Left lung (tissue), 14 donors: ENCODE measurements at places on chromosomes 4 and X. TPM values are rescaled to one million over a fixed set of nuclear protein-coding genes. Genes with fewer than 3 reads are reported as not detected.
A peak's percentile ranks its signal among the peaks of the same experiment; 100 is the strongest.

PPEF2 gene
- not detected for total RNA-seq

FABP2 gene
- not detected for total RNA-seq

QRFPR gene
- total RNA-seq: not detected

SSX4 gene
- not detected for total RNA-seq

CT45A8 gene
- total RNA-seq: not detected

CT47A1 gene
- not detected for total RNA-seq

MND1 gene
- 2.3 TPM for total RNA-seq

PLXNA3 gene
- total RNA-seq: 62.4 TPM

USP17L20 gene
- not detected for total RNA-seq

ZRSR2 gene
- total RNA-seq: 11.5 TPM

APLN gene
- total RNA-seq: 1.0 TPM

GPC4 gene
- 59.9 TPM for total RNA-seq

GRCh38 chrX:42472727-42473126 is 305.2 kb downstream of the PPP1R2C start:
- no peak for DNase-seq

GRCh38 chr4:107006218-107006617 is 29.9 kb downstream of the DKK2 start:
- no peak for DNase-seq

DNA sequence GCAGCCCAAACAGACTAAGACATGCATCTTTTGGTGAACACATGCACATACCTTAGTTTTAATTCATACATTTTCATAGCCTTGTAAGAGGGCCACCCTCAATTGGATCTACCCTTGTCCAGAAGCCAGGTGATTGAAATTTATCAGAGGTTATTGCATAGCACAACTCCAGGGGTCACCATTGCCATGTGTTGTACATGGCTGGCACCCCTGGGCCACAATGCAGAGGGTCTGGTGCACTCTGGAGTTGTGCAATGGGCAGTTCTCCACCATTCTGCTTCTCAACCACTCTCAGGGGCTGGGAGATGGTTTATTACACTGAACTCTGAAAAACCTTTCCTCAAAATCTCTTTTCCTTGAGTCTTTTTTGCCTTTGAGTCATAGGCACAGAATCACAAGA is 184.4 kb upstream of the CXorf66 start:
- DNase-seq: no peak

DNA sequence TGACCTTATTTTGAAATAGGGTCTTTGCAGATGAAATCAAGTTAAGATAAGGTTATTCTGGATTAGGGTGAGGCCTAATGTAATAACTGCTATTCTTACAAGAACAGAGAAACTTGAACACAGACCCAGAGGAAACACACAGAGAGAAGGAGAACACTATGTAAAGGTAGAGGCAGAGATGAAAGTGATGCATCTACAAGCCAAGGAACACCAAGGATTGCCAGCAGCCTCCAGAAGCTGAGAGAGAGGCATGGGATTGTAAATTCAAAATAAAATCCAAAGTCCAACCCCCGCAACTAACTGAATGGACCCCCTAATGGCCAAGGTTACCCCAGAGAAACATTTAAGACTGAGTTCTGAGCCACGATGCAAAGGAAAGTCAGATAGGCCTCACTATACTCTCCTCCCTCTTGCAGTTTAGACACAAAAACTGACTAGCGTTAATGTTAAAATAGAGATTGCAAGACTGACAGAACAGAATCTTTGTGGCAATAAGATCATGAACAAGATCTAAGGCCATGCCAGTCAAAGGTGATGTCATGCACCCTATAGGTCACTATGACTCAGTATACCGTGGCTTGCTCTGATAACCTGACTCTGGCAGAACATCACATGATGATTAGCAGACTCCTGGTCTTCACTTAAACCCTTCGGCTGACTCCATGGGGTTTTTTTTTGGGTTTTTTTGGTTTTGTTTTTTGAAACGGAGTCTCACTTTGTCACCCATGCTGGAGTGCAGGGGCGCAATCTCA is 42.9 kb downstream of the DDX60L start:
- DNase-seq: no peak

DNA sequence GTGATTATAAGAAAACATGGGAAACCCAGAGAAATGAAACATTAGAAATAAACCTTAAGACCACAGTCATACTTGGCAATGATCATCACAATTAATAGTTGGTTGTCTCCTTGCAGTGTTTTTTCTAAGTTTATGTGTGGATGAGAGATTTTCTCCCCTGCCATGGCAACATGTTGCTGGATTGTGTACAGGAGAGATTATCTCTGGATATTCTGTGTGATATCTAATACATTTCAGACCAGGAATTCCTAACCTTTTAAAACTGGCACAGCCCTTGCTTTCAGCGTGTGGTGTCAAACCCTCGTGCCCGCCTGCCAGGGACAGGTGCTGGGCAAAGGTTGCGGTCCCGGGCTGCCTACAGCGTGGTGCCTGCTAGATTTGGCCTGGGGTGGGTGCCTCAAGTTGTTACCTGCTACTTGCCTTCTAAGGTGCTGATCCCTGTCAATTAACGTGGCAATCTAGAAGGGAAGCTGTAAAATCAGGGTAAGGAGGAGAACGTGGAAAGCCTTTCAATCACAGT is 100.5 kb downstream of the TMEM131L start:
- DNase-seq: no peak

DNA sequence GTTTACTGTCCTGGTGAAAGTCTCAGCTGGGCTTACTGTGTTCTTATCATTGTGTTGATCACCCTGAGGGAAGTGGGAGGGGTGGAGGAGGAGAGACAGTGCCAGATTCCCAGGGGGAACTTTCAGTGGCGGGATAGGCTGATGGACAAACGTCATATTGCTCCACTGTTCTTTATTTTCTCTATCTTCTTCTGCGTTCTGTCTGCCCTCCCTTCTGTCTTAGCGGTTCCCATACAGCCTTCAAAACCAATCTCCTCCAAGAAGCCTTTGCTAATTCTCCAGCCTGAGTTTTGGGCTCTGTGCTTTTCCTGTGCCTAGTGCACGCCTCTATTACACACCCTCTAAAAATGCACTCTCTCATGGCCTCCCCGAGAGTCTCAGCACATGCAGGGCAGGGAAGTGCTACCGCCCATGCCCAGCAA is 448.7 kb upstream of the FAT1 start:
- no peak for DNase-seq

DNA sequence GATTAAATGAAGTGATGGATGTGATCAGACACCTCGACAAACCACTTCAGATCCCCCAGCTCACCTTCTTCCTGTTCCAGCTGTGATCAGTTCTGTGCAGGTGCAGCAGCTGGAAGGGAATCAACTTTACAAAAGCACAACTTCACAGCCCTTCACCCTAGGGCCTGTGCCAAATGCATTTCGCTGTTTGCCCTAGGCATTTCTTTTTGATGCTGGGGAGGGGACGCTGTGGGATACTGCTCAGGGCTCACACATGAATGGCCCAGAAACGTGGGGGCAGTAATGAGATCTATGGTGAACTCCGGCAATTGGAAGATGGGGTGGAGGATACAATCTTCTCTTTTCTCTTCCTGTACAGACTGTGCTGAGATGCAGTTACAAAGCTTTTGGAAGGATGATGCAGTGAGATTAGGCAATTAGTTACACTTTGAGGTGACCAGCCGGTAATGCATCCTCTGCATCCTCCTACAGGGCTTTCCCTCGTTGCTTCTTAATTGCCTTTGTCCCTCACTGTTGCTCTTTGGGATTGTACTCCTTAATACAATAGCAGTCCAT is 215.1 kb upstream of the PITX2 start:
- no peak for DNase-seq

- no peak for DNase-seq
Observed at GRCh38 chrX:12970691-12971202, 4.2 kb upstream of the TMSB4X start.

DNA sequence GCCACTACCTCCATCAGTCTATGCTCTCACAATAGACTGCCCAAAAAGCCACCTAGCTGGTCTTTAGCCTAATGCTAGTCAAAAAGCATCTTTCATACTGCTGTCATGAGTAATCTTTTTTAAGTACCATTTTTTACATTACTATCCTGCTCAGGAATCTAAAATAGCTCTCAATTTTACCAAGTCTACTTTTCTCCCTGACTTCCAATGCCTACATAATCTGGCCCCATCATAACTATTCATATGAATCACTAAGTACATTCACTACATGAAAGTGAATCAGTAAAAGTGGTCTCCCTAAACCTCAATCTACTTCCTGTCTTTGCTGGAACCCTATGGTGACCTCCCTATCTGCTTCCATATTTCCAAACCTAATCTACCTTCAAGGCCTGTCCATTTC is 105.9 kb downstream of the THOC2 start:
- no peak for DNase-seq

DNA sequence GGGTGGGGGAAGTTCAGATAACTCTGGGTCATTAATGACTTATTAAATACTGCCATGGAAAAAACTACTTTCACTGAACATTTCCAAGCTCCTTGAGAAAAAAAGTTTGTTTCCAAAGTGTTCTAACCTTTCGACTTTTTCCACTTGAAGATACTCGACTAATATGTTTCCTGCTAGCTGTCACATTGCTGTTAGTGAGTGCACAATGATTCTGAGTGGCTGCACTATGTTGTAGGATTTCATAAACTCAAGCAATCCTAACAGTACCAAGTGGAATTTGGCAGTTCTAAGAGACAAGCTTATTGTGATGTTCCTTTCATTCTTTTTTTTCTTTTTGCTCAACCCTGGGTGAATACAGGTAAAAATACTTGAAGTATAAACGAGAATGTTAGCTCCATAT is 33.4 kb downstream of the GRXCR1 start:
- DNase-seq: peak; percentile 0

DNA sequence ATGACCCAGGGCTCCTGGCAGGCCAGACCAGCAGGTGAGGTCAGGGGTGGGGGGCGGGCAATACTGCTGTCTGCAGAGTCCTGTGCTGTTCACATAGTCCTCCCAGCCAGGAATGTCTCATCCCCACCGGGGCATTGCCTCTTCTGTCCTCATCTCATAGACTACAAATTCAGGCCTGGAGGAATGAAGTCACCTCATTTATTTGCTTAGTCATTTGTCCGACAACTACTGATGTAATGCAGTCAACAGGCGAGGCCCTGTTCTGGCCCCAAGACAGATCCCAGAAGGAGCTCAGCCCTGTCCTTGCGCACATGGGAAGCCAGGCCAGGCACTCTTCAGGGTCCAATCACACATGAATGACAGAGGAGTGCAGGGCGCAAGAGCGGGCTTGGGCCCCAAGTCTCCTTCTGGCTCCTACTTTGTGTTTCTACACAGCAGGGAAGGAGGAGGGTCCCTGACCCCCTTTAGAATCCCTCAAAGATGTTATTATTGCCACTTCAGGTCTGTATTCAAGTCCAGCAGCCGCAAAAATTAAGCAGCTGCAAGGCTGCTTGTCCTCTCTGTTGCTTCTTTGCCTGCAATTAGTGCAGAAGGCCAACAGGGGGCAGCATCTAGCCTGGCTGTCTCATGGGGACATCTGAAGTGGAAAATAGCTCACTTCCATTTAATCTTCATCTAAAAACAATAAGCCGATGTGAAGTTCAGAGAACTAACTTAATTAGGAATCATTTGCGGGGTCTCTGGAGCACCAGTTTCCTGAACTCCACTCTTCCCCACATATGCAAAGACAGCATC is 15.2 kb upstream of the HMX1 start:
- no peak for DNase-seq

GRCh38 chr4:82360298-82361177 is 13.3 kb downstream of the HNRNPD start:
- DNase-seq: no peak

DNA sequence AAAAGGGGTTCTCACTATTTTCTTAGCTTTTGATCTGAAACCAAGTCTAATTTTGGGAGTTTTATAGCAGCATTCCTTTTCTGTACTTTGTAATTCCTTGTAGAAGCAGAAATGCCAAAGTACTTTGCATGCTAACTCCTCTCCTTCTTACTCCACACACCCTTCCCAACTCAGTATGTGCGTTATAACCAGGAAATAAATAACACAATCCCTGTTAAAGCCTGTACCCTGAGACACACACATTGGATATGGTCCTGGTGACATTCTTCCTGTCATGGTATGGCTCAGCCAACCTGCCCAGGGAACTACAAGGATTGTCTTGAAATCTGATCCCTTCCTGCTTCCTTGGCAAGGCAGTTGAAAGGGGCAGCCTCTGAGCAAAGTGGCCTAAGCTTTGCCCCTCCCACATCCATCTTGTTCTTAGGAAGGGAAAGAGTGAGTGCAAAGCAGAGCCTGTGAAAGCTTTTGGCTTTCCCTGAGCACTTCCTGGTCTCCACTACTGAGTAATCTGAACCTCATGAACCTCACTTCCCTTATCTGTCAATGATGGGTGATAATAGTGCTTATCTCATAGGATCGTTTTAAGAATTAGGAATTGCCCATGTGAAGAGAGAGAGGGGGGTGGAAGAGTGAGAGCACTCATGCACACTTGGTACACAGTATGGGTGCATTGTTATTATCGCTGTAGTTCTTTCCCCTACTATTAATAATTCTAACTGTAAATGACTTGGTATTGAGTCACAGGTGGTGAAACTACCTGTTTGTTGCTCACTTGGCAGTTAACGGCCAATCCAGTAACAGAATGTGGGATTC is 109.3 kb downstream of the AFF2 start:
- DNase-seq: peak; percentile 31

GRCh38 chrX:39726771-39727170 is 371.0 kb downstream of the BCOR start:
- no peak for DNase-seq

- no peak for DNase-seq
Observed at GRCh38 chrX:13088156-13088487, 43.7 kb upstream of the FAM9C start.

DNA sequence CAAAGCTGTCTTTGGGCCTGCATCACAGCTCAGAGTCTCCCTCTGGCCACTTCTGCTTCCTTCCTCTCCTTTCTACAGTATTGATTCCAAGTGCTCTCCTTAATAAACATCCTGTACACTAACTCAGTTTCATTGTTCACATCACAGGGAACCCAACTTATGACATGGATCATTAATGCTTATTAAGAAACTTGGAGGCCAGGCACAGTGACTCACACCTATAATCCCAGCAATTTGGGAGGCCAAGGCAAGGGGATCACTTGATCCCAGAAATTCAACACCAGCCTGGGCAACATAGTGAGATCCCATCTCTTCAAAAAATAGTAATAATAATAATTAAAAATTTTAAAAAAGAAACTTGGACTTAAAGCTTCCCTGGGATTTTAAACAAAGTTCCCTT is 89.2 kb upstream of the EFHC2 start:
- no peak for DNase-seq

DNA sequence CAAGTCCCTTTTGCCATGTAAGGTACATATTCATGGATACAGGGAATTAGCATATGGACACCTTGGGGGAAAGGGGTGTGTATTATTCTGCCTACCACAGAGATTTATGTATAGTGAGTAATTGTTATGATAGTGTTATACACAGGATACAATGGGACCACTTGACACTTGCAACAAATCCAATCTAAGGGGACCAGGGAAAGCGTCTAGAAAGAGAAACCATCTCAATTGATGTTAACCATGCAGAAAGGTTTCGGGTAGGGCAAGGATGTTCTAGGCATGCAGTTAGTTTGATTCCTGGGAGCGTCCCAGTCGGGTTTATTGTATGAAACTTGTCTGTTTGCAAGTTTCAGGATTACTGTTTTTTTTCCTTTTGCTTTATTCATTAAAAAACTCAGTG is 34.2 kb downstream of the MMRN1 start:
- DNase-seq: no peak

- DNase-seq: no peak
Observed at GRCh38 chr4:74531963-74532794, 87.2 kb downstream of the AREG start.
